SK-MEL-5 (cell line): ENCODE measurements at places on chromosomes 4 and X.

DNA sequence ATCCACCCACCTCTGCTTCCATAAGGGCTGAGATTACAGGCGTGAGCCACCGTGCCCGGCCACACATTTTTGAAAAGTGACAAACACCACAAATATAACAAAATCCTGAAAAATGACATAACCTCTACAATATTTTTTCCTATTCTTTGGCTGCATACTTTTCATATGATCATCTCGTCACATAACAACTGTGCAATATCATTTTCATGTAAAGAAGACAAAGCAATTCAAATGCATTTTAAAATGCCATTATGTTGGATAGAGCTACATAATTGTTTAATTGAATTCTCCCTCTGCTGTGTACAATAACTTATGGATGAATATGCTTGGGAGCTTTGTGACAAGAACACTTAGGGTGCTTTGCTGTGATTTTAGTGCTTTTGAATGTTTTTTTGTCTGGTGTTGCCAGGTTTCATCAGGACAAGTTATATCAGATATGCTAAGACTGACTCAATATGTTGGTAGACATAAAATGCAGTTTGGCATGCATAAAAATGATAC, 132.9 kb downstream of the CHIC2 start:
- no peak for DNase-seq

DNA sequence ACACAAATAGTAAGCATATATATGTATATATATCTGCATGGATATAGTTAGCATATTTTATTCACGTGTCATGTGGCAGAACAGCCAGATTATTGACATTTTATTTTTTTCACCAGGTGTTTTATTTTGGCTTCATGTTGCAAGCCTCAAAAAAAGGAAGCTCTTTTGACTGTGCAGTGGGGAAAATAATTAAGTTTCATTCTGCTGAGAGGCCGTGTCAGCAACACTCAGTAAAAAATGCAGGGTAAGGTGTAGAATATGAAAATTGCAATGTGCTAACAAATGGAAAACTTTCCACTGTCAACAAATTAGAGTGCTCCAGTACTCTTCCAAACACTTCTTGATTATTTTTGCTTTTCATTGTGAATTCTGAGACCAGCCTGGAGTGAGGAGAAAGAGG, 511.5 kb downstream of the GLUD2 start:
- DNase-seq = no peak

- DNase-seq = no peak
These were observed 89.5 kb upstream of the HPGD start for GRCh38 chr4:174611792-174612191.

DNA sequence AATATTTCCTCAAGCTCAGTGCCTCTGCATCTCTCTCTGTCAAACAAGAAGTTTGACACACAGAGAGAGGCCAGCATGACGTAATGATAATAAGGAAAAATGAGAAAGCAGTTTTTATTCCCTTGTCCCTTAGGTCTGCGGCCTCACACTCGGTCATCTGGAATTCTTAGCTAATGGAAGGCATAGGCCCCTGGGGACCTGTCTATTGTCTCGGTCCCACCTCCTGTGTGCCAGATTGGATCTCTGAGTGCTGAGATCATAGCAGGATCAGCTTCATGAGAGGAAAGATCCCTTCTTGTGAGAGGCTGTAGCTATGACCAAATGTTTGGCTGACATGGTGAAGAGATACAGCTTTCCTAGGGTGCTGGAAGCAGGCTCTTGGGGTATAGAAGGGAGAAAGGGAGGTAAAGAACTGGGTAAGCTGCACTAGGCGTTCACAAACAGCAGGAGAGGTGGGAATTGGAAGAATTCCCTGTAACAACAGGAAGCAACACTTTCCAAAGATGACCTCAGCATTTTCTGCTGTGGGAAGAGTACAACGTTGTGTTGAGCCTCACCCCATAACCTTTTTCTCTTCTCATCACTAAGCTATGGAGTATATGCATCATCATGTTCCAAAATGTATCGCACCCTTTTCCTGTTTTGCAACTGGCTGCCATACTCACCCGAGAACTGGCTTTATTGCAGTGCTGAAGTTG, 20.2 kb downstream of the TMEM31 start:
- no peak for DNase-seq

DNA sequence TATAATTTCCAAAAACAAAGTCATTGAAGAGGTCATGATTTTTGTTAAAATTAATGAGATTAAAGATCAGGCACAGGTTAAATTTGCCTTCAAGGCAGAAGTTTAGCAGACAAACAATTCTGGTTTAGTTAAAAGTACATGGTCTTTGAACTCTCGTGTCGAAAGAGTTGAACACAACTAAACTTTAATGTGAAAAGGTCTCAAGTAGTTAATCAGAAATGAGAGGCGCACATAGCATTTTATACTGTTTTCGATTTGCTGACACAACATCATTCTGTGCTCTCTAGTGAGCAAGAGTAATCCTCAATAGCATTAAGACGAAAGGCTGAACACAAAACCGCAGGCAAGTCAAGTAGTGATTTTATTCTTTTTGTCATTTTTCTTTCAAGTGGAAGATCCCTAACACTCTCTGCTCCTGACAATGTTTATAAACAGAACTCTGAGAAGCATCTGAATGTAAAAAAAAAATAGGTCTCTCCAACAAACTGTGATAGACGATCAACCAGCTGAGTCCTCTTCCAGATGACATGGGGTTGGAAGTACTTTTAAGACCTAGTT, 49.8 kb downstream of the SH3RF1 start:
- DNase-seq = no peak

- no peak for DNase-seq
These were observed 862.8 kb downstream of the TRIML1 start for GRCh38 chr4:189001971-189002450.

- DNase-seq = no peak
These were observed 35.6 kb upstream of the GPR34 start for GRCh38 chrX:41653125-41653524.
